ENCODE measurements at places on chromosomes 12 and 14. TPM values are rescaled to one million over a fixed set of nuclear protein-coding genes. Genes with fewer than 3 reads are reported as not detected.

The KRT1 gene
- not detected for total RNA-seq

The PLCZ1 gene
- total RNA-seq = not detected

The ACRBP gene
- total RNA-seq = 0.54 TPM

The PPFIA2 gene
- not detected for total RNA-seq

The SMOC1 gene
- 0.46 TPM for total RNA-seq

GRCh38 chr14:51095854-51096823 is 1.2 kb upstream of the TRIM9 start:
- no peak overlapping the region for H3K27ac ChIP-seq
- H3K4me3 ChIP-seq = peak overlapping the region; percentile 64

GRCh38 chr14:33465846-33466700 is 484.8 kb downstream of the EGLN3 start:
- H3K27ac ChIP-seq = no peak overlapping the region
- no peak overlapping the region for H3K4me3 ChIP-seq
- DNase-seq = no peak

- no peak overlapping the region for H3K27ac ChIP-seq
- H3K36me3 ChIP-seq = no peaks in the 10 kb centered on the region
- DNase-seq = no peak
- no peaks in the 10 kb centered on the region for H3K4me1 ChIP-seq
- H3K4me3 ChIP-seq = no peak overlapping the region
Observed at GRCh38 chr12:94789510-94790225, 139.3 kb upstream of the TMCC3 start.

- DNase-seq = no peak
- no peaks in the 10 kb centered on the region for H3K36me3 ChIP-seq
- no peaks in the 10 kb centered on the region for H3K27me3 ChIP-seq
- H3K4me1 ChIP-seq = peaks cover 3% of the 10 kb centered on the region
- H3K27ac ChIP-seq = no peak overlapping the region
Observed at GRCh38 chr14:23052671-23053070, 4.6 kb downstream of the CDH24 start.

DNA sequence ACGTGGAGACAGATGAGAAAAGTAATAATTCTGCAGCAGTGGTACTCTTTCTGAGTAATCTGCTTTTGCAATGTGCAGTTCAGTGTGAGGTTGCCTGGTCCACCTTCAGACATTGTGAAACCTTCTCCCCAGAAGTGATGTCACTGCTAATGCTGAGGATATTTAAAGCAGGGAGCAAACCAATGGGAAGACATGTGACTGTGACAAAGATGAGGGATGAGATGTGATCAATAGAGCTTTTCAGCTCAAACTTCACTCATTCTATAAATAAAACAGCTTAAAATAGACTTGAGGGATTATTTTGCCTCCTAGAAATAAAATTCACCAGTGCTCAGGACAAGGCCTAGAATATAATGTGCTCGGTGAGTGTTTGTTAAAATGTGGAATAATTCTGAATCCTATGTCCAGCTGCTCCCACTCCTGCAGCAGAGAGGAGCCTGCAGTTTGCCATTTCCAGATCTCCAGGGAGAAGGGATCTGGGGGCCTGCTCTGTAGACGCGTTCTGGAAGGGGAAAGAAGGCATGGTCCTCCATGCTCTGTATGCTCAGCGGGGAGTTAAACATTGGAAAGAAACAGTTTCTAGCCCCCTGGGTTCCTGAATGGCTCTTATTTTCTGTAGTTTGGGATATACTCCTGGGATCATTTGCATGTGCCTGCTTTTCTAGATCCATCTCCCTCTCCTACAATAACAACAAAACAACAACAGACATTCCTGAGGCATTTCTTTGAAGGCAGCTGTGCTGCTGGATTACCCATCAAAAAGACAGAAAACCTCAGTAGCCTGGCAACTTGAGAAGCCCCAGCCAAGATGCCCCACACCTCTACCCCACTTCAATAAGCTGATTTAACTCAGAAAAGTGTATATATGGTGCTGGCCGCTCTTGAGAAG is 8.9 kb downstream of the SLC7A8 start:
- no peak overlapping the region for H3K4me3 ChIP-seq
- H3K27me3 ChIP-seq = peaks cover 2% of the 10 kb centered on the region
- H3K27ac ChIP-seq = no peak overlapping the region
- no peaks in the 10 kb centered on the region for H3K36me3 ChIP-seq
- no peaks in the 10 kb centered on the region for H3K4me1 ChIP-seq

DNA sequence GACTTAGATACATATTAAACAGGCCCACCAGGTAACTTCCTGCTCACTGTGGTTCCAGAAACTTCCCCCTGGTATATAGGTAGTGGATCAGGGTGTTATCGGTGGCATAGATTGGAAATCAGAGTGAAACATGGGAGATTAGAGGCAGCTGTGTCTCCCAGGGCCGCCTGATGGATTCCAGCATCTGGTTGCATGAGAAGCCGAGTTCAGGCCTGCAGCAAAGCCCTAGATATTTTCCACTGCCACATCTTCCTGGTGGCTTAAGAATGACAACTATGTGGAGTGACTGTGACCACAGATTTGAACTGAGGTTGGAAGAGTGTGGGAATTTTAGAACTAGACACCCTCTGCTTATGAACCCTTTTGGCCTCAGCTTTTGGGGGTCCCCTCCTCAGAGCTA is 184.8 kb upstream of the NTF3 start:
- H3K36me3 ChIP-seq = no peaks in the 10 kb centered on the region
- H3K4me1 ChIP-seq = no peaks in the 10 kb centered on the region
- H3K27ac ChIP-seq = no peak overlapping the region

- no peak for DNase-seq
- peak overlapping the region; percentile 97 for H3K27ac ChIP-seq
- no peaks in the 10 kb centered on the region for H3K36me3 ChIP-seq
- no peak overlapping the region for H3K4me3 ChIP-seq
Observed at GRCh38 chr12:92133171-92133570, 12.5 kb downstream of the BTG1 start.

- no peak for DNase-seq
- peaks cover under 1% of the 10 kb centered on the region for H3K27me3 ChIP-seq
- peaks cover 13% of the 10 kb centered on the region for H3K4me1 ChIP-seq
- no peak overlapping the region for H3K27ac ChIP-seq
Observed at GRCh38 chr12:104460973-104461698, 4.4 kb downstream of the CHST11 start.

GRCh38 chr12:42586268-42586667 is 3.3 kb downstream of the PRICKLE1 start:
- H3K36me3 ChIP-seq = no peaks in the 10 kb centered on the region
- H3K4me3 ChIP-seq = no peak overlapping the region
- peaks cover 19% of the 10 kb centered on the region for H3K4me1 ChIP-seq
- DNase-seq = no peak
- peak overlapping the region; percentile 18 for H3K27ac ChIP-seq
- peaks cover 17% of the 10 kb centered on the region for H3K27me3 ChIP-seq

GRCh38 chr12:113910751-113911272 is 55.3 kb downstream of the RBM19 start:
- H3K4me1 ChIP-seq = no peaks in the 10 kb centered on the region
- H3K27ac ChIP-seq = no peak overlapping the region
- H3K4me3 ChIP-seq = no peak overlapping the region
- H3K27me3 ChIP-seq = no peaks in the 10 kb centered on the region

DNA sequence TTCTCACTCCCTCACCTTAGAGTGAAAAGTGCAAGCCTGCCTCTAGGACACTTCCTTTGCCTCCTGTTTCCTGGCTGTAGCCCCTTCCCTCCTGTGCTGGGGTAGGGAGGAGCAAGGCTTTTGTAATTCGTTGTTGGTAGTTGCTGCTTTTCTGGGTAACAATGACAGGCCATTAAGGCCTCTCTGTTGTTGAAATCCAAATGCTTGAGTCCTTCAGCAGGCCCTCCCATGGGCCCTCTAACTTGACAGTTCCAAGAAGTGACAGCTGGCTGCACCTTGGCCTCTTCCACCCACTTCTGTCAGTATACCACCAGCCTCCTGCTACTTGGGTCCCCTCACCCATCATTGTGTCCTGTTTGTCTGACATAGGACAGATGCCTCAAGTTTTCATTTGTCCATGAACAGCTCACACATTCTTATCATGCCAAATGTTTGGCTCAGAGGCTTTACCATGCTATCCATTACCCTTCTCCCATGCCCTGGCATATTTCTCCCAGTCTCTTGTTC is 103.7 kb upstream of the PDE3A start:
- no peak for DNase-seq
- H3K36me3 ChIP-seq = no peaks in the 10 kb centered on the region
- H3K27me3 ChIP-seq = no peaks in the 10 kb centered on the region

Data from Panc1 (cell line).